ENCODE measurements at places on chromosomes 4 and X.
A peak's percentile ranks its signal among the peaks of the same experiment; 100 is the strongest.

DNA sequence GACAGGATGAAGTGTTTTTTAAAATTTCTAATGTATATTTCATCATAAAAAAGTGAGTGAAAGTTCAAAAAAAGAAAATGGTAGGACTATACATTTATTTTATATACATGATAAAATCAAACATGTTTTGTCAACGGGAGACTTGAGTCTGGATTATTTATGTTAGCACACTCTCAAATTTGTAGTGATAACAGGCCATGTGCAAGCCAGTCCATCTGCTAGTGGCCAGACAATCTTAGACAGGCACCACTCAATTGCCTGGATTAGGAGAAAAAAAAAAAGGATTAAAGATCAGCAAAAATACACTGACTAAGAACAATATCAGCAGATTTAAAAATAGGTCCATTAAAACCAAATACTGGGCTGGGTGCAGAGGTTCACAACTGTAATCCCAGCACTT, 71.9 kb downstream of the KCNIP4 start:
- no peak for DNase-seq

DNA sequence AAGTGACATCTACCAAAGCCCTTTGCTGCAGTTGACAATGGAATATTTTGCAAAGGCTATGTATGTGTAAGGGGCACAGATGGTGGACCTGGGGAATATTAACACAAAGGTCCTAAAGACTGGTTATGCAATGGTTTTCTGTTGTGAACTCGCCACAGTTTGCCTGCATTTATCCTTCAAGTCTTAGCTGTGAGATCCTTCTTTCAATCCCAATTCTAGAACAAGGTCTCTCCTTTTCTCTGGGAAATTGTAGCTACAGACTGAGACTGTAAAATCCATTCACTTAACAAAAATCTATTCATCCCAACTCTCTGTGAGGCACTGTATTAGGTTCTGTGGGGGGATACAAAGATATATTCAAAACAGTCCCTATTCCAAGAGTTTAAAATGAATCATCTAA, 250.4 kb downstream of the GPM6A start:
- no peak for DNase-seq

- no peak for DNase-seq
Observed at GRCh38 chr4:14807856-14808255, 194.4 kb upstream of the CPEB2 start.

DNA sequence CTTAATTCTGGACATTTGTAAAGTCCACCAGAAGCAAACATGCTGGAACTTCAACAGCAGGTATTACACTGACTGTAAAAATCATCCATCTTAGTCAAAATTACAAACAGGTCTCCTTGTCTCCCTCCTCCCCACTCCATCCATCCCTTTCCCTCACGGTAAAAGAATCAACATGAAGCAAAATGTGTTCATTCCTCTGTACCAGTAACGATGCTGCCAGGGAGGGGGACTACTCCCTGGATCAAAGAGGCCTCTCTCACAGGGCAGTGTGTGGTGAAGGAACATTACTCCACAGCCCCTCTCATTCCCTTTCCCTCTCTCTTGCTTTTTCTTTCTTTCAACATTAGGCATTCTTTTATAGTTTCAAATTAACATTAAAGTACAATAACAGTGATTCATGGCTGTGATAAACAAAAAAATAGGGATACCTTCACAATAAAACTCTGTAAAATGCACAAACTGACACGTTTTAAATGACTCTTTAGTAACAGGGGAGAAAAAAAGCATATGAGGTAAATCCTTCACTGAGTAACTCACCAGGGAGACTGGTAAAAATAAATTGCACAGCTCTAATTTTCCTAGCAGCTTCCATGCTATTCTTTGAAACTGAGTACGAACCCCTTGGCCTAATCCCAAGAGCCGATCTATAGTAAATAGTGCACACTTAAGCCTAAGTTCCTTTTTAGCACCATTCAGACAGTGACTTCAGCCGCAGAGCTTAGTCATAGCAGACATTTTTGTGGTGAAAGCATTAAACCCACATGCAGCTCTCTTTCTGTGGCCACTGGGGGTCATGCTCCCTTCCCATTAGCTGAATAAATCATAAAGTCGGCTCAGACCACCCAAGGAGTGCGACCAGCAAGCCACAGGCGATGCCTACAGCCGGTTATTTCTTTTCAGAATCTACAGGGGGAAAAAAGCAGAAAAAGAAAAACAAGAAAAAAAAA, 215.6 kb upstream of the GYPA start:
- DNase-seq, result peak; percentile 84

- no peak for DNase-seq
Observed at GRCh38 chr4:151263455-151263854, 13.5 kb upstream of the PRSS48 start.

- DNase-seq, result no peak
Observed at GRCh38 chrX:135516376-135516775, 4.1 kb upstream of the INTS6L start.

DNA sequence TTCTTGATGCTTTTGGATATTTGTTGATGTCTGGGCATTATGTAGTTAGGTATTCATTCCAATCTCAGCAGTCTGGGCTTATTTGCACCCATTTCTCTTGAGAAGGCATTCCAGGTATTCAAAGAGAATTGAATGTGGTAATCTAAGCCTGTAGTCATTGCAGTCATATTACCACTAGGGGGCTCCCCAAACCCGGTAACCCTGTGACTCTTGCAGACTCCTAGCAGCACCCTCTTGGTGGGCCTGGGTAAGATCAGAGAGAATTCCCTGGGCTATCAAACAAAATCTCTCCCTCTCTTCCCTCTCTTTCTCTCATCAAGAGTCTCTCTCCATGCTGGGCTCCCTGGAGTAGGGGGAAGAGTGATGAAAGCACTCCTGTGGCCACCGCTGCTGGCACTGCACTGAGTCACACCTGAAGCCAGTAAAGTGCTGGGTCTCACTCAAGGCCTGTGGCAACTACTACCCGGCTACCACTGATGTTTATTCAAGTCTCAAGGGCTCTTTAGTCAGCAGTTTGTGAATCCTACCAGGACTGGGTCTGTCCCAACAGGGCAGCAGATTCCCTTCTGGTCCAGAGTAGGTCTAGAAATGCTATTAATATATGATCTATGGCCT, 187.7 kb upstream of the NUDT10 start:
- peak; percentile 36 for DNase-seq

DNA sequence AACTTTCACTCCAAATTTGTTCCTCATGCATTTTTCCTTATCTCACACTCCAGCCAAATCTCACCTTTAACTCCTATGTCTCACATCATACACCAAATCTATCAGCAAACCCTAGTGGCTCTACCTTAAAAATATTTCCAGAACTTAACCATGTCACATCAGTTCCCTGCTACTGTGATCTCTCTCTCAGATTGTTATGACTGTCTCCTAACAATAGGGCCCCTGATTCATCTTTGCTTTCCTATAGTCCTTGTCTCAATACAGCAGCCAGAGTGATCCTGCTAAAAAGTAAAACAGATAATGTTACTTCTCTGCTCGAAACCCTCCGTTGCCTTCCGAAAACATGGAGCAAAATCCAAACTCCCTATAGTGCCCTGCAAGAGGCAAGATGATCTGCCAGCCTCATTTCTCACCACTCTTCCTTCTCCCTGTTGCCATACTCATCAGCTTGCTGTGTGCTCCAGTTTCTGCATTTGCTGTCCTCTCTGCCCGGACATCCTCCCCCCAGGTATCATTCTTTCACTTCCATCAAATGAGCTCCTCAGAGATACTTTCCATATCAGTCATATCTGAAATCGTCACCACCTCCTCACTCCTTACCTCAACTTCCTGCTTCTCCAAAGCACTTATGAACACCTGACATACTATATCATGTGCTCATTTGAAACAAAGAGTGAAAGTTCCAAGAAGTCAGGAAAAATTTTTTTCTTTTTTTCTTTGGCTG, 293.4 kb upstream of the NR3C2 start:
- DNase-seq, result no peak

DNA sequence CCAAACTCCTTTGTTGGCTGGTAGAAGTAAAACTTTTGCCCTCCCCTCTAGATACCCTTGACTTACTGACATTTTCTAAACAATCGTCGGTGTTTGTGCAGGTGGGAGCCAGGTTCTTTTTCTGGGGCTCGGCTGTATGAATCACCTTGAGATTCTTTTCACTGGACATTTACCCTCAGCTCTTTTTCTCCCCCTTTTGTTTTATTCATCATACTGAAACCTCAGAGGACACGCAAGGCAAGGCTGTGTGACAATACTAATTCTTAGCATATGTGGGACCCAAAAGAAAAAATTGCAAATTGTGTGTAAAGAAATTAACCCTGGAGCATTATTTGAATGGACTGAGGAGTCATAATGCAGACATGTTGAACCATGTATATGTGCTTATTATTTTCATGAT, 194.0 kb downstream of the PCDH19 start:
- DNase-seq, result no peak

DNA sequence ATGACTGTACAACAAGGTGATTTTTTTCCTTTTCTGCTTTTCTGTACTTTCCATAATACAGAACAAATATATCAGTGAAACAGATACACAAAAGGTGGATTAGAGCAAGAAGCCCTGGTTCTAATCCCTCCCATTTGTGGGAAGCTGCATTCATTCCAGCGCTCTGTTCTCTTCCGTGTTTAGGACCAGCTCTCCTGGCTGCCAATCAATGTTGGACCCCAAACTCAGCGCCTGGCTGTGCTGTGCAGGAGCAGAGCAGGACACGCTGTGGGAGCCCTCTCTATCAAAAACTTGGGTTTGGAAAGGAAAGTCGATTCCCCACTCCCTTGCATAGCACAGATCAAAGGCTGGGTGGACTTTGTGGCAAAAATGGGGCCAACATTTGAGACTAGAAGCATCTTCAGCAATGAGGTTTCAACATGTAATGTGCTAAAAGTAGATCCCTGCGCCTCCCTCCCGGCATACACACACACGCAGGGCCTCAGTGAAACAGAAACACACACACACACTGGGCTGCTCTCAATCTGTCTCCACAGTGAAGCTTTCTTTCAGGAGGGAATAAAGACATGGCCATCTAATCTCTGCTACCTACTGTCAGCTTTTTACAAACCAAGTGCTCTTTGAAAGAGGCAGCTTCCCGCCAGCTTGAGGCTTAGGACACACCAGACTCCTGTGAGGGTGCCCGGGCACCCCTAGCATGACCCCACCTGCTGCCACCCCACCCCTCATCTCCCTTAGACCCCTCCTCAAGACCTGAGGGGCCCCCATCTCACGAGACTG, 12.2 kb downstream of the WDR1 start:
- peak; percentile 53 for DNase-seq

GRCh38 chr4:83022724-83023450, 12.1 kb upstream of the COPS4 start:
- peak; percentile 65 for DNase-seq

DNA sequence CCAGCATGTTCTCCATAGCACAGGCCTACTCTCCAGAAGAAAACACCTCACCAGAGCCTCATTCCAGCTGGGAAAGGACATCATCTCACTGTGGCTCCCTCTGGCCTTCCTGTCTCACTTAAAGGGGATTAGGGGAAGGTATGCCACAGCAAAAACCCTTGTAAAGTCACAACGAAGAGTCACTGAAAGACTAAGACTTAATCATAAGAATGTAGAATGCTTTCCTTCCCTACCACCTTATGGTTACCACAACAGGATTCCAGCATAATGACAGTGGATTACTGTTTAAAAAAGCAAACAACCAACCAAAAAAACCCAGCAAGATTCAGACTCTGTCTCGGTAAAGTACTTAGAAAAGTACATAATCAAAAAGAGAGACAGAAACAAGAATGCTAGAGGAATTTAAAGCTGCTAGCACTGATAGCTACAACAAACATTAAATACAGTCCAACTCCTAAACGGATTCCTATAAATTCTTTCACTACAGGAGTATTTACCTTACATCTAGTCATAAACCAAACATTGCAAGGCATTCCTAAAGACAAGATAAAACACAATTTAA, 75.1 kb downstream of the BANK1 start:
- DNase-seq, result peak; percentile 13

GRCh38 chr4:5383191-5383980, 325.0 kb downstream of the EVC2 start:
- DNase-seq, result no peak

- DNase-seq, result no peak
Observed at GRCh38 chr4:102518703-102519131, 17.6 kb downstream of the NFKB1 start.

- DNase-seq, result no peak
Observed at GRCh38 chr4:101192244-101192643, 155.1 kb downstream of the PPP3CA start.

DNA sequence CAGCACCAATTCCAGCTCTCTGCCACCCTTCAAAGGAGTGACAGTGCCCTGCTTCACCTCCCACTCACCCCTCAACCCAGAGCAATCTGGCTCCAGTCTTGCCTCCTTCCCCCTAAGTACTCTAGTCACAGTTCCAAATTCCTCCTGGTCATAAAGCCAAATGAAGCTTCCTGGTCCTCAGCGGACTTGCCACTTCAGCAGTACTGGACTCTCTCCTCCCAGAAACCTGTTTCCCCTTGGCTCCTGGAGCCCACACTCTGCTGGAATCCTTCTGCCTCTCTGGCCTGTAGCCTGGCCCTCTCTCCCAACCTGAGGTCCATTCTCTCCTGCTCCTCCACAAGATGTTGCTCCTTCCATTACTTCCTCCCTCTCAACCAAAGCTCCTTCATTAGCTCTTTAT, 52.6 kb upstream of the MTM1 start:
- DNase-seq, result no peak

- DNase-seq, result peak; percentile 37
Observed at GRCh38 chr4:119731146-119731742, 102.6 kb upstream of the PDE5A start.

GRCh38 chr4:85522277-85522676, 47.3 kb downstream of the ARHGAP24 start:
- DNase-seq, result no peak

- no peak for DNase-seq
Observed at GRCh38 chr4:159195361-159195769, 92.5 kb downstream of the RAPGEF2 start.

All from fibroblast of the aortic adventitia (primary cell).